ENCODE measurements at places on chromosomes 4 and X.

DNA sequence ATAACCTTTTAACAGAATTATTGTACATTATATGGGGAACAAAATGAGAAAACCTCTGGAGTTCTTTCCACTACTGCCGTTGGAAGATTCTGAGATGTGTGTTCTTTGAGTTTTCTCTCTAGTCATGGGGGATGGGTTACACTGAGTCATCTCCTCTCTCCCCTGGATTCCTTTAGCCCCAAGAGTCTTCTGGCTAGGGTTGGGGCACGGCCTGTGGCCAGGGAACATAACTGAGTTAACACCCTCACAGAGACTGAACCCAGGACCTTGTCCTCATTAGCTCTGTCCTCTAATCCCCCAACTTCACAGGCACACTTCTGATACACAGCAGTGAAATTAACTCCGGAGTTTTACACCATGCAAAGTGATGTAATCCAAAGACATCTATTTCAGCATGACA lies 142.3 kb upstream of the F9 start:
- DNase-seq, result no peak

DNA sequence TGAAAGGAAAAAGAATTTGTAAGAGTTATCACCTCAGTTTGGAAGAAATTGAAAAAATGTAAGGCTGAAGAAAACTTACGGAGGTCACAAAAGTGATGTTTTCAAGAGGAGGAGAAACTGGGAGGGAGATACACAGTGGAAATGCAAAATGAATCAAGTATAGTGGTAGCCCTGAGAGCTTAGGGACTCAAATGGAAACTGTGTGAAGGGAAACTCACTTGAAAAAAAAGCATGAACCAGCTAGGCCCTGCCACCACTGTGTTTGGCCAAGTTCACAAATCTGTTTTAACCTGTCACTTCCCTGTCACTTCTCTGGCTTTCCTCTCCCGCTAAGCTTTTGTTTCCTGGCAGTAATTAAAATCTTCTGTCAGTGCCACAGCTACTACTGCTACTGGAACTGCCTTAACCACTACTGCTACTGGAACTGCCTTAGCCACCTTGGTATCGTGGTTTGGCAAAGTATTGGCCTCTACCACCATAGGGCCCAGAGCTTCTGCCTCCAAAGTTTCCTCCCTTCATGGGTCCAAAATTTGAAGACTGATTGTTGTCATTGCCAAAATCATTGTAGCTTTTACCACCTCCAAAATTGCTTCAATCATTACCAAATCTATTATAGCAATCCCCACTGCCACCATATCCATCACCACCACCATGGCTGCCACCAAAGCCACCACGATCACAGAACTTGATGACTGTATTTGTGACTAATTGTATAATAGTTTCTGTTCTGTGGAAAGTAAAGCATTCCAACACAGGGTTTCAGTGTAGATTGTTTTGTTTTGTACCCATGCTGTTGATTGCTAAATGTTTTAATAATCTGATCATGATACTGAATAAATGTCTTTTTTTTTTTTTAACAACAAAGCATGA lies 41.5 kb downstream of the SMARCA5 start:
- DNase-seq, result no peak

DNA sequence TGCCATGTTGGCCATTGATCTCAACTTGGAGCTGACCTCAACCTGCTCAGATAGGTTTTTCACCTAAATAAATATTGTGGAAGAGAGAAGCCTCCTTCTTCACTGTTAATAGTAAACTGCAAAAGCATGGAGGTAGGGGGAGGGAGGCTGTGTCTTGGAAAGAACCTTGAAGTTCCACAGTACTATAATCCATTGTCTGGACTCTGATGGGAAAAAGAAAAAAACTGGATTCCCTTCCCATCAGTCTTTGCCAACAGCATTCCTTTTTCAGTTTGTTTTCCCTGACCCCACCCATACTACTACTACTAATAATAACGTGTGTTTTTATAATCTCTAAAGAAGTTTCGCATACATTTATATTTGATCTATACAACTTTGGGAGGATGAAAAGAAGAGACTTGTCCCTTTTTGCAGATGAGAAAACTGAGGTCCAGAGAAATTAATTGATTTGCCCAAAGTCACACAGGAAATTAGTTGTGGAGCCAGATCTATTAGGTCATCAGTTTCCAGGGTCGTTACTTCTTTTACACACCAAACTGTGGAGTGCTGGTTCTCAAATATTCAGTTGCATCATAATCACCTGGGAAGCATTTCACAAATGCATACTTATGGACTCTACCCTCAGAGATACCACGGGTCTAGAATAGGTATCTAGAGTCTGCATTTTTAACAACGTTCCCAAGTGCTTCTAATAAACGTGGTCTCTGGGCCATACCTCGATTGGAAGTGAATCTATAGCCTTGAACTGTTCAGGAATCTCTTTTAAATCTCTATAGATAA lies 59.1 kb downstream of the LUZP4 start:
- DNase-seq, result no peak

DNA sequence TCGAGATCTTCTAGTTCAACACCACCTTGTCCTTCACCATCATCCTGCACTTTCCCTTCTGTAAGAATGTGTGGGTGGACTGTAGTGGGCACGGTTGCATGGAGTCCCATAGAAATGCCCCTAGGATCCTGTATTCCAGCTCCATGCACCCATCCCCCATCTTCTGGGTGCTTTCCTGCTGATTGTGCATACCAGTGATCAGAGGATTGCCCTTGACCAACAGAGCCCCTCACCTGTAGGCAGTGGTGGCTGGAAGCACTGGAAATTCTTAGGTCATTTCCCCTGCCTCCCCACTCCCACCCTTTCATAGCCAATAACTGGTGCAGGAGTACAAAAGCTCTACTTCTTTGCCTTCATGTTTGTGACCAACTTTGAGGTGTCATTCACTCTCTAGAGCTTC lies 213.4 kb upstream of the ARSJ start:
- no peak for DNase-seq

DNA sequence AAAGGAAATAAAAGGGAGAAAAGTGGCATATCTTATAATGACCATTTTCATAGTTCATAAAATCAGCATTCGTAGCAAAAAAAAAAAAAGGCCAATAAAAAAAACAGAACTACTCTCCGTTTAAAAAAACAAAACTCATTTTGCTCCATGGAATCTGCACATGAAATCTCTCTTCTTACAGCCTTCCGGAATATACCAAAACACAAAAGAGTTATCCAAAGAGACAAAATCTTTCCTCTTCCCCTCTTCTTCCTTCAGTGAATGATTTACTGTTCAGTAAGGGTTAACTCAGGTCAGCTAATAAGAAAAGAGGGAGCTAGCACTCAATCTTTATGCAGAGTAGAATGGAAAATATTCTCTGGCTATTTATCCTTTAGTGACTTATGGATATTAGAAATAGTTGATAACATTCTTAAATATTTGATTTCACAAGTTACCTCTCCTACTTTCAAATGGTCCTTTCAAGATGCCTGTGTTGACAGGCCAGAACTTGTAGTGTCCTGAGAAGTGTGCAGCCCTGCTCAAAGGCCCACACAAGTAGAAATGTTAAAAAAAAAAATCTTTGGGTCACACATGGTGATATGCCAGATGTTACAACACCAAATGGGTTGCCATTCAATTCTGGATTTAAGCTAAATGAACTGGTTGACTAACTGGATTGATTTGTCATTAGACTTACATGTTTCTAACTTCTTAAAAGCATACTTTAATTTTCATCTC lies 42.1 kb downstream of the PDGFC start:
- DNase-seq, result no peak

- DNase-seq, result no peak
These were observed 19.3 kb upstream of the RPL34 start for GRCh38 chr4:108601106-108601505.

GRCh38 chrX:1103360-1103759 lies 109.1 kb downstream of the CRLF2 start:
- no peak for DNase-seq

- peak; percentile 21 for DNase-seq
These were observed 31.9 kb downstream of the CPEB2 start for GRCh38 chr4:15034071-15034764.

DNA sequence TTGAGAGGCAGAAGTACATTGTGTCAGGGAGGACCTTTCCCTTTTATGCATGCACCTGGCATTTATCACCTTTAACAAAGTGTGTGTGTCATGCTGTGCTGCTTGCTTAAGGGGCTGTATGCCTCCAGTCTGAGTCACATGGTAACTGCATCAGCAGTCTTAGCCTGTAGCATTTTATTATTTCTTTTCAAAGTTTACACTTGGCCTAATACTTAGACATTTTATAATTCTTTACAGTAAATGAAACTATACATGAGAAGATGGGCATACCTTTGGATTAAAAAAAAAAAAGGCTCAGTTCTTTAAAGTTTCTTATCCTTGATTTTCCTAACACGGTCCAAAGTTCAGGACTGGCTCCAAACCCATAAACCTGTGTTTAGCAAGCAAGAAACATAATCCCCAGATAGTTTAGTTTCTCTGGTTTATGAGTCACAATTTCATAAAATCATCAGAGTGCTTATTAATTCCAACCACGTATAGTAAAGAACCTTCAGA lies 14.6 kb downstream of the NPNT start:
- DNase-seq, result no peak

DNA sequence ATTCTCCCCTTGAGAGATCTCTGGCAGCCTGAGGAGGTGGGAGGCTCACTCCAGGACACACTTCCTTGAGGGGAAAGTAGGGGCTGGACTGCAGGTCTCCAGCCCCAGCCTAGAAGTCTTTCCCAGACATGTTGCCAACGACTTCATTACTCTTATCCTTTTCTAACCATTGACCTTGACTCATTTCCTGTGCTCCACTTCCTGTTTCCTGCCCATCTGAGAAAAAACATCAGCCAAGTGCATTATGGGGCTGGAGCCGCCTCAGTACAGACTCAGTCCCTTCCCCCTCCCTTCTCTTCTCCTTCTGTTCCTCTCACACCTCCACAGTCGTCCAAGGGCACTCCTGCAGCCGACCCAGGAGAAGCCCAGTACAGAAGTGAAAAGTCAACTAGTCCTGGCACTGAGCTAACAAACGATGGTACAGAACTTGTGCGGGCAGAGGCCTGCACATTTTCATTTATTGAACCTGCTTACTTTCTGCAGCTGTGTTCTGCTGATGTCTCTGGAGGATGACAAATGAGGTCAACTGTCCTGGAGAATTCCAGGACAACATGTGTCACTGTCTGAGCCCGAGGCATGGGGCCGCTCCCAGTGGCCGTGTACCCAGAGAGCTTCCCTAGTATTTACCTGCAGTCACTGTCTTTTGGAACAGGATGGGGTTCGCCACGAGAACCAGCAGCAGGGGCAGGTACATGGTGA lies 20.1 kb downstream of the GPR143 start:
- peak; percentile 11 for DNase-seq

DNA sequence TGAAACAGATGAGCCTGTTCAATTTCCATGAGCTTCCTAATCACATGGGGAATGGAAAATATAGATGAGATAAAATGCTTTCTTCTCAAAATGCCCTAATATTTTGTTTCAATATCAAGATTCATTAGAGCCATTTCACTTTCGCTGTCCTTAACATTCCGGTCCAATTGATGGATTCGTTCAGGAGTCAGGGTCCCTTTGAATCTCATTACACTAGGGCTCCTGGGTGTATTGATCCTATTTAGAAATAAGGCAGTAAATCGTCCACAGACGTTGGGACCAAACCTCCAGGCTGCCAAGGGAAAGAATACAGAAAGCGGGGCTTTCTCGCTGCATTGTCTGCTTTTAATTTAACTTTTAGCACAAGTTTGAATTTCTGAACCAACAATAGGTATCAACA lies 20.6 kb upstream of the CRMP1 start:
- no peak for DNase-seq

- no peak for DNase-seq
These were observed 540.2 kb downstream of the PDHA2 start for GRCh38 chr4:96380106-96380505.

DNA sequence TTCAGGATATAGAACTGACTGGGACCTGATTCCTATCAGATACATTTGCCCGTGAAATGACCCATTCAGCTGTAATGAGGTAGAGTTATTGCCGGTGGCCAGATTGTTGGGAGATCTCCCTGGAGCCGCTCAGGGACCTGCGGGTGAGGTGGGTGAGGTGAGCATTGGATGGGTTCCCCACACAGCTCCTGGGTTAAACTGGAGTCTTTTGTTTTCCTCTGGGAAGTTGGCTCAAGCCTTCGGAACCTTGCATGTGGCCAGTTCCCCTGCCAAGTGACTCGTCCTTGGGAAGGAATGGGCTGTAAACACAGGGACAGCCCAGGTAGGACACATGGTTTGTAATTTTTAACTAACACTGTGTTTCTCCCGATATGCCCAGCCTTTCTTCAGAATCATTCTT lies 31.6 kb upstream of the KIT start:
- DNase-seq, result no peak

DNA sequence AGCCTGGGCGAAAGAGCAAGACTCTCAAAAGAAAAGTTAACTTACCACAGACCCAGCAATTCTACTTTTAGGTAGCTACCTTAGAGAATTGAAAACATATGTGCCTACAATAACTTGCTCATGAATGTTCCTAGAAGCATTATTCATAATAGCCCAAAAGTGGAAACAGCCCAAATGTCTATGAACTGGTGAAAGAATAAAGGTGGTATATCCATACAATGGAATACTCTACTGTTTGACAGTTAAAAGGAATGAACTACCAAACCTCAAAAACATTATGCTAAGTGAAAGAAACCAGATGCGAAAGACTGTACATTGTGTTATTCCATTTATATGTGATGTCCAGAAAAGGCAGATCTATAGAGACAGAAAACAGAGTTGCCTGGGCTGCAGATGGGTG lies 131.4 kb downstream of the UCHL1 start:
- no peak for DNase-seq

- no peak for DNase-seq
These were observed 16.6 kb downstream of the LRPAP1 start for GRCh38 chr4:3515646-3516045.

DNA sequence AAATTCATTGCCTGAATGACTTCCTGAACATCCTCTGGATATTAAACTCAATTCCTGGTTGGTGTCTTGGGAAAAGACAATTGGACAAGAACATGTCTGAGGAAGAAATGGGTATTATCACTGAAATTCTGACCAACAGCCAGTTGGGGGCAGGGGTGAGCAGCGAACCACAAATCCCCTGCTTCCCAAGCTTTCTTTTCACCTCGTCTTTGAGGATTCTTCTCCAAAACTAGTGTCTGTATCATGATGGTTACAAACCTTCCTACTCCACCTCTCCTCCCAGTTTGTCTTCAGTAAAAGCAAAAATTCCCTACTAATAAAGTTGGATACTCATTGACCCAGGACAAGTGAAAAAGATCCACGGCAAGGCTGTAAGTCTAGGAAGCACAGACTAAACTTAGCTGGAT lies 48.3 kb upstream of the WDR1 start:
- peak; percentile 22 for DNase-seq

DNA sequence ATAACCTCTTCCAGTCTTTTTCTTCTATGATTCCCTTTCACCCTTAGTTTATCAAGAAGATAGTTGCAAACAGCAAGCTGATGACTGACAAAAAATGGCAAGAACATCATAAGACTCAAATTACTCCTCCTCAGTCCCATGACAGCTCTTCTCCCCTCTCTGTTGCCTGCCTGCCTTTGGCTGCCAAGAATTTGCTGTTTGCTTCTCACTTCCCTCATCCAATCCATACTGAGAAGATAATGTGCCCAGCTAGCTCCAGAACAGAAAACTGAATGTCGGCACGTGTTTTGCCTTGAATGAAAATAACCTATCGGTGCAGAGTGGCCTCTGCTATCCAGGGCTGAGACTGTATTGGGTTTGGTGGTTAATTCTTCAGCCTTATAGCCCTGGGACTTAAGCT lies 192.1 kb downstream of the PPARGC1A start:
- DNase-seq, result no peak
